ENCODE measurements at places on chromosomes 6 and 20.

DNA sequence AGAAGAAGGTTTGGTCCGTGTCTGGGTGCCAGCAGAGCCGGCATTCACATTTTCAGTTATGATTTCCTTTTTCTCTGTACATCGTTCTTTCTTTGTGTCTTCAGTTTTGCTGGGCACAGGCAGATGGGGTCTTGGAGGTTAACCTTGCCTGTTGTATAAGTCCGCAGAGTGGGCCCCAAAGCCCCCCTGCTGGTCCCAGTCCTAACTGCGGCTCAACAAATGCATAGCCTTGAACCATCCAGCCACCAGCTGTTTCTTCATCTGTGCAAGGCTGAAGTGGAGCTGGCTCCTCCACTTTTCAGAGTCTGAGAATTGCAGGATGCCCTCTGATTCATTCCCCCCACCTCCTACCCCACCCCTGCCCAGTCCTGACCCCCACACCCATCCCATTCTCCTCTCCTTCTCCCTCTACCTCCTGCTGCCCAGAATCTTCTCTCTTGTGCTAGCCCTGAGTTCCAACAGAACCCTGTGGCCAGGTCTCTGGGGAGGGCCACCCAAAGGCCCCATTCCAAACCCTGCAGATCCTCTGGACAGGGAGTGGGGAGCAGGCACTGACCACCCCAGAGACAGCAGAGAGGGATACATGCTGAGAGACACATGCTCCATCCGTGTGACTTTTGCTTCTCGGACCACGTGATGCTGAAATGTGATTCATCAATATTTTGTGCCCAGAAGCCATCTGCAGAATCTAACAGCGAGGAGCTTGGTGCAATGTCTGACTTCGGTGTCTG is 386.5 kb upstream of the SULF2 start:
- DNase-seq: no peak

GRCh38 chr20:49641683-49642656 is 71.7 kb downstream of the B4GALT5 start:
- no peak for DNase-seq

GRCh38 chr6:106536851-106537250 is 92.4 kb downstream of the RTN4IP1 start:
- DNase-seq: no peak

DNA sequence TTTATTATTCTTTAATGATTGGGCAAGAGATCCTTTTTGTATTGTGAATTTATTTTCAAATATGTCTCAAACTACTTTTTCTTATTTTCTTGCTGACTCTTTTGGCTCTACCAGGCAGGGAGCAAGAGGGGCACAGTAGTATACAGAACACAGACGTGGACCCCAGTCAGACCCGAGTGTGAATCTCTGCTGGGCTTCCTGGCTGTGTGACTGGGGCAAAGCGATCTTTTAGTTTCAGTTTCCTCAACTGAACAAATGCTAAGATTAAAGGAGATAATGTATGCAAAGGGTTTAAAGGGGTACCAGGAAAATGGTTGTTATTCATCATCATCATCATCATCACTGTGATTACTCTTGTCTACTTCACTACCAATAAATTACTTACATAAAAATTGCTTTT is 317.5 kb downstream of the HIVEP2 start:
- no peak for DNase-seq

- no peak for DNase-seq
Observed at GRCh38 chr6:125886914-125887313, 69.7 kb upstream of the HINT3 start.

DNA sequence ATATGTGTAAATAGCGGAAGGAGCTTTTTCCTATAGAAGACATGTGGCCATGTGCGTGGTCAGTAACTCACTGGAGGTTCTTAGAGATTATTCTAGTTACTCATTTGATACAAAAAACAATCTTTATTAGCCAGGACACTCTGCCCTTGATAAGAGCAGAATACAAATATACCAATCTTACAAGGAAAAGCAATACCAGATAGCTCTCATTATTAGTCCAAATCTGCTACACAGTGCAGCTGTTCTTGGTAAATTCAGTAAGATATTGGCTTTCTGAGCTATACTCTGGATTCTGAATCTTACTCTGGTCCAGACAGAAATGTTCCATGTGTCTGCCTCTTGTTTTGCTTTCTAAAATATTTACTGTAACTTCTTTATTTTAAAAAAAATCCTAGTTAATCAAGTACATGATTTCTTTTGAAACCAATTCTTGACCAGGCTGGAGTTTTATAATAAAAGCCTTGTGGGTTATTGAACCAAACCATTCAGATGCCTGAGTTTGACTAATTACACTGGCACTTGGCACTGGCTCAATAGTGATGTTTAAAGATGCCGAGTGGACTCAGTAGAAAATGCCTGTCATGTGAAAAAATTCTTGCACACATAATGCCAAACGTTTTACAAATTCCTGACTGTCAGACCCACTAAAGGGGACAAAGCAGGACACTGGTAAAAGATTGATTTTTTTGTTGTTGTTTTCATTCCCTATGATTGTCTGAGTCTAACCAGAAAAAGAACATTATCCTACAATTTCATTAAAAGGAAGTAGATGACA is 242.8 kb upstream of the TCF21 start:
- DNase-seq: no peak

GRCh38 chr6:14635934-14636591 is 518.5 kb downstream of the CD83 start:
- peak; percentile 62 for DNase-seq

- peak; percentile 35 for DNase-seq
Observed at GRCh38 chr20:50635676-50636600, 55.4 kb downstream of the RIPOR3 start.

DNA sequence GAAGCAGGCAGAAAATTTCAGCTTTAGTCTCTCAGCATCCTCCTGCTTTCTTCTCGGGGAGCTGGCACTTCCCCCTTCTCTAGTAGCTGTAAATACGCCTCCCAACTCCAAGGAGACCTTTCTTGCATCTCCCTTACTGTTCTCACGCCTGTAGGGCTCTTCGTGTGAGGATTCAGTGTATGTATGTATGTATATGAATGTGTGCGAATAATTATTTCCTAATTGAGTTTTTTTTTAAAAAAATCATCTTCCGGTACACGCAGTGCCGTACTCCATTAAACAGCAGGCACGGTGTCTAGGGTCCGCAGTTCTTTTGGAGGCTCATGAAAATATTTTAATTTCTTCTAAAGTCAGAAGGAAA is 85.4 kb downstream of the HFE start:
- peak; percentile 30 for DNase-seq

DNA sequence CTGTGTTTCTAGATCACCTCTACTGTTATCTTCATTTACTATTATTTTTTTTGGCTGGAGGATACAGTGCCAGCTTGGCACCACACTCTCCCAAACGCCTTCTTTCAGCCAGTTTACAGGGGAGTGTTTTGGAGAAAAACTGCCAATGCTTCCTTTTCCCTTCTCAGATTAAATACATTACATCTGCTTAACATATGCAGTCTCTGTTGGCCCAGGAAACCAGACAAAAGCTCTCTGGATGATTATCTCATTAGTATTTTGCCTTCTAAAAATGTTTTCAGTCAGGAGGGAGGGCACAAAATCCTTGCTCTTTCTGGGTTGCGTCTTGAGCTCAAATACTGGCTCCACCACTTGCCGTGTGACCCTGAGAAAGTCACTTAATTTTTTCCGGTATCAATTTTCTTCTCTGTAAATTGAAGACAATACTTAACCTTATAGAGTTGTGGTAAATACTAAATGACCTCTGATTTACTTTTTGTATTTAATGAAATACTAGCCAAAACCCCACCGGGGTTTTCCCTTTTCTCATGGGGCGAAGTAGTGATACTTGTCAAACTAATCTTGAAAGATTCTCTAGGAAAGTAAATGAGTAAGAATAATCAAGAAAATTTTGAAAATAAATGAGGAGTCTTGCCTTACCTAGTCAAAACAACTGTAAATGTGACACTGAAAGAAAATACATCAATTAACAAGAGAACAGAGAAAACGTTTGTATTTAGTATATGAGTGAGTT is 146.2 kb downstream of the MMS22L start:
- no peak for DNase-seq

DNA sequence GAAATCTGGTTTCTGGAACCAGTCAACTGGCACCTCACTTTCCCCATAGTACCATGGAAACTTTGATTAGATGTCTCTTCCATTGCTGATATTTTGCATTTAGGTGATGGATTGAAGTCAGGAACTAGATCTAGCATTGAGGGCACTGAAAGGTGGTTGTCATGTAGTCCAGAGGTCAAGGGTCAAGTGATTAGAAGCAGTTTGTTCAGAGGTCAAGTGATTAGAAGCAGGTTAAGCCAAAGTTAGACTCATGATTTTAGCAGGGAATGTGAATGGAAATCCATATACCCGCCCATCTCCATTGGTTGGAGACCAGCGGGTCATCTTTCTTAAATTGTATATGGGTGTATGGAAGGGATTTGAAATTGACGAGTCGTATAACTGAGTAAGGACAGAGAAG is 51.2 kb downstream of the CBFA2T2 start:
- DNase-seq: no peak

DNA sequence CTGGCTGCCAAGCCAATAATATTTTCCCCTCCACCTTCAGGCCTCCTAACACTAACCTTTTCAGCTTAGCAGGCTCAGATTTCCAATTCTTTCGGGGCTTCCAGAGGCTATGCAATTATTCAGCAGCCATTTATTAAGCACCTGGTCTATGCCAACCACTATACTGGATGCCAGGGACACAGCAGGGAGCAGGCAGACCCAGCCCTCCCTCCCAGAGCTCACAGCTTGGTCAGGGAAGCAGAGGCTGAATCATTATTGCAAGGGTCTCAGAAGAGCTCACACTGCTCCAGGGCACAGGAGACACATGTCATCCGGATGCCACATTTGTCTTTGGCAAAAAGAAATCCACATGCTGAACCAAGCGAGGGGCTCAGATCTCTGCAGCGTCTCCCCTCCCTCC is 1.3 kb downstream of the BPIFB1 start:
- no peak for DNase-seq

GRCh38 chr20:16428112-16428511 is 145.1 kb downstream of the KIF16B start:
- no peak for DNase-seq

- DNase-seq: no peak
Observed at GRCh38 chr6:15751721-15752350, 89.0 kb upstream of the DTNBP1 start.

DNA sequence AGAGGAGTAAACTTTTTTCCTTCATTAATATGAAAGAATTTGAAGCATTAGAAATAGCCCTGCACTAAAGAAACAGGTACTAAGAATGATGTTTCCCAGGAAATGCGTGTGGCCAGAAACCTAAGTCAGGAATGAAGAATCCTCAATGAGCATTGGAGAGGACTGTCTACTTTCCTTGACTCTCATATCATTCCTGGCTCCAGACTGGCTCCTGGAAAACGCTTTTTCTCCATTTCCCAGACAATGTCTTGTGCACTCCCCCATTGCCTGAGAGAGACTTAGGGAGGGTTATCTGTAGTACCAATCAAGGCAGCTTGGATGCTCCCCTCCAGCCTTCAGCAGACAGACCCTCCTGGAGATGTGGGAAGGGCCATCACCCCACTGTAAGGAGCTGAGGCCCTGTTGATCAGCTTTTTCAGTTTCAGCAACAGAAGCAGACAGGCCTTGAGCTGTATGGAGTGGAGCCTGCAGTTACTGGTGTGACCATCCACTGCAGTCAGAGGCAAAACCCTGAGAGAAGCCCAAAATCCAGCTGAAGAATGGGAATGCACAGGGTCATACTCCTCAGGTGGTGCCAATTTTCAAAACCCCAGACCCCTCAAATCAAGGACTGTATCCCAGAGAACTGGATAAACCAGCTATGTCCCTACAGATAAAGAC is 127.3 kb upstream of the NT5E start:
- DNase-seq: no peak

GRCh38 chr6:13455552-13455966 is 31.8 kb downstream of the GFOD1 start:
- no peak for DNase-seq

GRCh38 chr6:167849846-167850459 is 23.2 kb downstream of the AFDN start:
- DNase-seq: no peak

GRCh38 chr6:66605971-66606370 is 898.9 kb upstream of the EYS start:
- DNase-seq: no peak

GRCh38 chr6:155487371-155488130 is 31.9 kb upstream of the NOX3 start:
- no peak for DNase-seq

- no peak for DNase-seq
Observed at GRCh38 chr6:127397729-127398630, 54.6 kb upstream of the ECHDC1 start.

DNA sequence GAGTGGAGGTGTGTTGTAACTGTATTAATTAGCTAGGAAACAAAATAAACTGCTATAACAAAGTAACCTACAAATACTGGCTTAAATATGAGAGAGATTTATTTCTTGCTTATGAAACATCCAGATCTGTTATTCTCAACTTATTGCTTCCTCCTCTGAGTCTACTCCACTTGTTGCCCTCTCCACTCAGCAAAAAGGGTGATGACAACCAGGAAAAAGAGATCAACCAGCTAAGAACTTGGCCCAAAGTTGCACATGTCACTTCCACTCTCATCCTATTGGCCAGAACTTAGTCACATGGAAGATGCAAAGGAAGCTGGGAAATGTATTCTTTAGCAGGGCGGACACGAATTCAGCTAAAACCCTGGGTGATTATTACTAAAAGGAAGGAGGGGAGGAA is 5.2 kb upstream of the TP53RK start:
- peak; percentile 38 for DNase-seq

- no peak for DNase-seq
Observed at GRCh38 chr20:35012227-35013069, 56.8 kb downstream of the MYH7B start.

GRCh38 chr6:32952817-32953739 is at the start of gene HLA-DMA:
TSS of gene HLA-DMA (minus strand) at chr6:32953097. CDS start at chr6:32953036, 61 bp downstream.
- peak; percentile 67 for DNase-seq

DNA sequence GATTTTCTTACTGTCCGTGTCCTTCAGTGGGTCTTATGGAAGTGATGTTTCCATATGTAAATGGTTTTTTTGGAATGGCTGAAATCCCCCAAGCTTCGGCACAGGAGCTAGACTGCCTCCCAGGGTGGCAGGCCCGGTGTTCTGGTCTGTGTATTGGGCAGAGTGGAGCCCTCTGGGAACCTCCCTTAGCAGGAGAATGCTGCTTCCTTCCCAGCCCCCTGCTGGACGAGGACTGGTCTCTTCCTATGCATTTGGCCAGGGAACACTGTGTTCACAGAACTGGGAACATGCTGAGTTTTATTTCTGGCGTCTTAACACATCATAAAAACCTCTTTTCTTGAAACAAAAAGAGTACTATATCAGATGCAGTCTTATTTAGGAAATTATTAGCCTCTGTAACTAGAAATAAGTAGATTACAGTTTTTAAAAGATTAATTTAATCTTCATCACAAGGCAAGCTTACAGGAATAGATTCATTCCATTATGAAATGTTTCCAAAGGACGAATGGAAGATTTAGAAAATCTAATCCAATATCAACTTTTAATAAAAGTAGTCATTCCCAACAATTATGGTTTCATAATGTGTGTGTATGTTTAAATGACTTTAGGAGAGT is 56.6 kb downstream of the SYTL3 start:
- DNase-seq: no peak

- DNase-seq: no peak
Observed at GRCh38 chr6:15495375-15495901, 167.4 kb downstream of the DTNBP1 start.

All from natural killer cell (primary cell).